Left ventricle myocardium inferior (tissue), 1 donor: ENCODE measurements at places on chromosomes 11 and 22. TPM values are rescaled to one million over a fixed set of nuclear protein-coding genes. Genes with fewer than 3 reads are reported as not detected.

Gene CD3D
- total RNA-seq = not detected

Gene OR52N4
- not detected for total RNA-seq

Gene MPEG1
- total RNA-seq = 9.5 TPM

Gene HTR3B
- not detected for total RNA-seq

Gene SCUBE2
- total RNA-seq = 1.8 TPM

Gene NRGN
- total RNA-seq = 5.0 TPM

Gene MYO7A
- total RNA-seq = 3.2 TPM

Gene CADM1
- total RNA-seq = 51.1 TPM

Gene NCF4
- 5.5 TPM for total RNA-seq

Gene INSC
- total RNA-seq = 0.25 TPM

Gene SLC22A8
- total RNA-seq = not detected

Gene SLC6A5
- not detected for total RNA-seq

Gene OOSP1
- total RNA-seq = not detected

Gene RASD2
- 5.0 TPM for total RNA-seq

Gene TRPM5
- total RNA-seq = not detected

Gene HTATIP2
- total RNA-seq = 17.4 TPM

Gene OR5W2
- total RNA-seq = not detected

Gene CDK2AP2
- total RNA-seq = 66.1 TPM

Gene TMEM132A
- total RNA-seq = 6.4 TPM

Gene OR52I1
- not detected for total RNA-seq

Gene TPH1
- total RNA-seq = not detected

Gene IGSF9B
- total RNA-seq = 44.1 TPM

Gene SCUBE1
- total RNA-seq = 0.14 TPM

Gene MUC6
- not detected for total RNA-seq

Gene OR8K5
- total RNA-seq = not detected

Gene YPEL1
- 8.3 TPM for total RNA-seq
